ENCODE measurements at places on chromosomes 1 and 21. TPM values are rescaled to one million over a fixed set of nuclear protein-coding genes. Genes with fewer than 3 reads are reported as not detected.

PLEKHA6 gene
- 59.3 TPM for polyA plus RNA-seq

CDC7 gene
- polyA plus RNA-seq: 9.9 TPM

E2F2 gene
- polyA plus RNA-seq: 2.8 TPM

MMP23B gene
- polyA plus RNA-seq: 10.7 TPM

LRRC38 gene
- 0.22 TPM for polyA plus RNA-seq

OR2M3 gene
- not detected for polyA plus RNA-seq

Measured in large intestine (tissue), 12 donors.